Chondrocyte (in vitro differentiated cells): ENCODE measurements at places on chromosomes 4 and X. TPM values are rescaled to one million over a fixed set of nuclear protein-coding genes. Genes with fewer than 3 reads are reported as not detected.

PRPS2 gene
- total RNA-seq: 9.6 to 17.2 TPM (median 9.9 TPM) in 3 replicates

CFAP99 gene
- not detected in 3 replicates for total RNA-seq

DNA sequence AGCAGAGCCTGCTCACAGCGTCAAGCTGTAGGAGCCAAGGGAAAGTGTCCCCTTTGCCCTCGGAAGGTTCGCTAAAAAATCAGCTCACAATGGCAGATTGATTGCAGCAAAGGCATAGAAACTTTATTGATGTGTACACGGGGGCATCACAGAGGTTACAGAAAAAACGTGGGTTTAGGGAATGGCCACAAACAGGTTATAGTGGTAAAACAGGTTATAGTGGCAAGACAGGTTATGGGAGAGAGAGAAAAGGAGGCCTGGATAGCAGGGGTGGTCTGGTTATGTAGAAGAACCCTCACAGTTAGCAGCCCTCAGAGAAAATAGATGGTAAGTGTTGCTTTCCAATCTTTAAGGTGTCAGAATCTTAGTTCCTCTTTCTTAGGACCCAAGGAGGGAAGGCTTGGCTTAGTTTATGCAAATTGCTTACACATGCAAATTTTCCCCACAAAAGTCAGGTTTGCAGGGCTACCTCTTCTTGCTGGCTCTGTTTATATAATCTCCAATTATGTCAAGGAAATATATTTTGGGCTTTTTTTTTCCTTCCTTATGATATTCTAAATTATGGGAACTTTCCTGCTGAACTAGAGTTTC, 113.7 kb downstream of the BMP15 start:
- H3K4me1 ChIP-seq: no peaks in the 10 kb centered on the region
- no peaks in the 10 kb centered on the region for H3K36me3 ChIP-seq
- H3K27me3 ChIP-seq: no peaks in the 10 kb centered on the region
- no peak overlapping the region for H3K4me3 ChIP-seq

DNA sequence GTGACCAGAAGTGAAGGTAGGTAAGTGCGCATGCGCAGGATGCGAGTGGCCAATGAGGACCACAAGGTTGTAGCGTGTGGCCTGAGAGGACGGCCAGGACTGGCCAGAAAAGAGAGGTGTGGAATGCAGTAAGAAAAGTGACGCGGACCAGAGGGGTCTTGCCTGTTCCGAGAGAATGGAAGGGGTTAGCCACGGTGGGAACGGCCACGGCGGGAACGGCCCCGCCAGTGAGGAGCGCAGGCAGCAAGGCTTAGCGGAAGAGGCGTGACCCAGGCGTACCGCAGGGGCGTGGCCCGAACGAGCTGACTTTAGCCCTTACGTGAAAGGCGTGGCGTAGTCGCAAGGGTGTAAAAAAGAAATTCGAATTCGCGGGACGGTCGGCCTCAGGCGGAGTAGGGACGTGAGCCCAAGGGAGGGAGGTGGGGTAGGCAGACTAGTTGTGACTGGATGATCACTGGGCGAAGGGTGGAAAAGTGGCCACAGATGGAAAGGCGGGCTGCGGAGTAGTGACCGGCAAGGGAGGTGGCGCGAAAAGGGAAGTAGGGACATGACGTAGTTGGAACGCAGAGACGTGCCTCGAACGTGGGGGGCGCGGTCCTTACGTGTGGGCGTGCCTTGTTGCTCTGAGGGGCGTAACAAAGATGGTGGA, 10.4 kb upstream of the CLTRN start:
- H3K27ac ChIP-seq: no peak overlapping the region
- H3K4me1 ChIP-seq: peaks cover 13% of the 10 kb centered on the region

DNA sequence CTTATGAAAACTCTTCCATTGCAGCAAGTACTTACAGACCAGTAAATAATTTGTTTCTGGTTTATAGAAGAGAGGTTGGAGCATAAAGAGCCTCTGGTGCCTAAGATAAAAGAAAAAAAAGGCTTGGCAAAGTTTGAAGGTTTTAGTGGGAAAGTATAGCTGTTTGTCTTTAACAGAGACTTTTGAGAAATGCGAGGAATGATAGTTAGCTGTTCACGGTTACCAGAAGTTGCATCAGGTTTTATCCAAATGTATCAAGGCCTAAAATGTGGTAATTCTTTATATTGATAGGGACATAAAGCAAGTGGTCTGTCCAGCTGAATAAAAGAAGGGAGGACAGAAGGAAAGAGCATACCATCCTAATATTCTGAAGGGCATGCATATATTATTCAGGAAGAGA, 29.3 kb downstream of the RAP1GDS1 start:
- peaks cover 66% of the 10 kb centered on the region for H3K4me1 ChIP-seq
- no peaks in the 10 kb centered on the region for H3K27me3 ChIP-seq
- H3K36me3 ChIP-seq: peaks cover 4% of the 10 kb centered on the region
- peak overlapping the region; percentile 98 for H3K27ac ChIP-seq
- H3K4me3 ChIP-seq: peak overlapping the region; percentile 1
- DNase-seq: no peak

DNA sequence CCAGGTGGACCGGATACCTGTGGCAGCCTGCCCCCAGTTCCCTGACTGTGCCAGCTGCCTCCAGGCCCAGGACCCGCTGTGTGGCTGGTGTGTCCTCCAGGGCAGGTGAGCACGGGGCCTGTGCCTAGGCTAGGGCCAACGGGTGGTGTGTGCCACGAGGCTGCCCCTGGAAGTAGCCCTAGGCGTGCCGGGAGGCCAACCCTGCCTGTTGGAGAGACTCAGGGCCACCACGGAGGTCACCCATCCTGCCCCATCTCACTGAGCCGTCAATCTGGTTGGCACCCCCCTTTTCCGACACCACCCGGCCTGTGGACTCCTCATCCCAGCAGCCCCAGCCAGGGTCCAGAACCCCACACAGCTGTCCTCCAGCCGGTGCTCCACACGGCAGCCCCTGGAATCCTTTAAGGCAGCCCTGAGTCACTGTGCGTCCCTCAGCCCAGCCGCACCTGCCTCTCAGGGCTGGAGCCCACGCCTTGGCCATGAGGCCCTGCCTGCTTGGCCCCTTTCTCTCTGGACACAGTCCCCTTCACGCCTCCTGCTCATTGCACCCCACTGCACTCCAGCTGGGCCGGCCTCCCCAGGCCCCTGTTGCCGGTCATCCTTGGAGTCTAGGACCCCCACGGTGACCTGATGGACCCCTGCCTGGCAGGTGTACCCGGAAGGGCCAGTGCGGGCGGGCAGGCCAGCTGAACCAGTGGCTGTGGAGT, 5.3 kb downstream of the PLXNB3 start:
- DNase-seq: peak; percentile 94
- H3K27ac ChIP-seq: no peak overlapping the region
- H3K27me3 ChIP-seq: no peaks in the 10 kb centered on the region
- H3K4me1 ChIP-seq: peaks cover 11% of the 10 kb centered on the region
- peaks cover 2% of the 10 kb centered on the region for H3K36me3 ChIP-seq

DNA sequence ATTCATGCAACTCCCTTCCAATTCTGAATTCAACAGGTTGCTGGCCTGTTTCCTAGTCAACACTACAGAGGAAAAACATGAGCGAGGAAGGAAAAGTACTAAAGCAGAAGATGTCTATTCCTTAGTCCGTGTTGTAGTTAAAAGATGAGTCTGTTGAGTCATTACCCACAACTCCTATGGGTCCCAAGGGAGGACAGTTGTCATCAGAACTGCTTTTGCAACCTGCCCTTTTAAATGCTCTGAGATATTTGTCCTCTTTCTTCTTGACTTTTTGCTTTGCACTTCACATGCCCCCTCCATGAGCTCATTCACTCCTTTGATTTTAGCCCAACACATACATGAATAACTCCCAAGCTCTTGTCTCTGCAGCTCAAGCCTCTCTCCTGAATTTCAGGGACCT, 119.2 kb downstream of the CORIN start:
- DNase-seq: no peak
- H3K4me1 ChIP-seq: no peaks in the 10 kb centered on the region
- H3K27ac ChIP-seq: no peak overlapping the region
- peaks cover 2% of the 10 kb centered on the region for H3K36me3 ChIP-seq
- no peak overlapping the region for H3K4me3 ChIP-seq

DNA sequence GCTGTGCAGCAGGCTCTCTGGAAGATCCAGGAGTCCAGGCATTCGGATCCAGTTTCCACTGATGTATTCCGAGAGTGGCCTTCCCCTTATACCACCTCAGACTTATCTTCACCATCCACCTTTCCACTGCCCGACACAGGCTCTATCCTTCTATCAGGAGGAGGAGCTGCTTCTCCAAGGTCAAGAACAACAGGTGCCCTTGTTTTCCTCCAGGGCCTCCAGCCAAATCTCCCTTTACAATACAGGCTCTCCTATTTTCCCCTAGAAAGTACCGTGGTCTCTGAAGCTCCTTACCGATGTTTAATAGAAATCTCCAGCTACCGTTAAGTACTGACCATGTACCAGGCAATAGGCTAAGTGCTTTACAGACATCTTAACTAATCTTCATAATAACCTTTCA, 61.3 kb downstream of the AFAP1 start:
- H3K4me3 ChIP-seq: no peak overlapping the region
- H3K36me3 ChIP-seq: no peaks in the 10 kb centered on the region
- peak overlapping the region; percentile 97 for H3K27ac ChIP-seq
- DNase-seq: no peak
- peaks cover 93% of the 10 kb centered on the region for H3K4me1 ChIP-seq
